ENCODE measurements at places on chromosomes 1 and 21.
A peak's percentile ranks its signal among the peaks of the same experiment; 100 is the strongest.

DNA sequence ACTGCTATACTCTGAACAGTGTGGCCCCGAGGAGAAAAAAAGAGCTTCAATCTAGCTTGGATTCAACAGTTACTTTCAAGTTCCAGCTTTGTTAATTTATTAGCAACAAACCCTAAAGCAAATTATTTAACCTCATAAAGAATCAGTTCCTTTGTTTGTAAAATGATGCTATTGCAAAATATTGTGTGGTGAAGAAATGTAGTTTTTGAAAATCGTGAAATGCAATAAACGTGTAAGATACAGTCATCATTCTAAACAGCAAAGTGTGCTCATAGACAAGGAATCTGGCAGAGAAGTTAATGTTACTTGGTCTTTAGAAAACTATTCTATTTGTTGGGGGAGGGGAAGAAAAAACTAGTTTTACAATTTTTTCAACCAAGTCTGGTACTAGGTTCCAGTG lies 297.6 kb upstream of the ADGRL4 start:
- DNase-seq: no peak

GRCh38 chr1:54606096-54606989 lies 17.0 kb downstream of the FAM151A start:
- DNase-seq: no peak

GRCh38 chr1:33137800-33138199 lies 44.0 kb downstream of the TRIM62 start:
- DNase-seq: peak; percentile 55

- no peak for DNase-seq
Observed at GRCh38 chr1:112904831-112905261, 51.1 kb downstream of the SLC16A1 start.

DNA sequence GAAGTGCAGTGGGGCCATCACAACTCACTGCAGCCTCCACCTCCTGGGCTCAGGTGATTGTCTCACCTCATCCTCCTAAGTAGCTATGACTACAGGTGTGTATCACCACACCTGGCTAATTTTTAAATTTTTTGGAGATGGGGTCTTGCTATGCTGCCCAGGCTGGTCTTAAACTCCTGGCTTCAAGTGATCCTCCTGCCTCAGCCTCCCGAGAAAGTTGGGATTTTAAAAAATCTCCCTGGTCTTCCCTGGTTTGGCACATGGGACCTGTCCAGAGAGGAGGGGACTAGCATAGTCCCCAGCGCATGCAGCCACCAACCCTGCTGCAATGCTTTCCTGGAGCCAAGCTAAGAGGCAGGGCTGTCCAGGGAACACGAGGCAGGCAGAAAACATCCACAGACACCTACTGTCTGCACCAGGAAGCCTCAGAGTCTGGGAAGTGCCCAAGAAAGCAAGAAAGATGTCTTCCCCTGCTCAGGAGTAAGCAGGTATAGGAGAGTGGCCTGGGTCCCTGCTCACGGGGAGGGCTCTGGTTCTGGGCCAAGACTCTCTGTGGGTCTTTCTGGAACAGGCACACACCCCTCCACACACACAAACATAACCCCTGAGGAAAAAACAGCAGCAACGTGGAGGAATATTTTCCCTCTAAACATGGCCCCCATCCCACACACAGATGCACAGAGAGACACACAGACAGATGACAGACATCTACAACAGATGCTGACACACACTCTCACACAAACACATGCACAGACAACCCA lies 30.8 kb downstream of the ECE1 start:
- DNase-seq: no peak

DNA sequence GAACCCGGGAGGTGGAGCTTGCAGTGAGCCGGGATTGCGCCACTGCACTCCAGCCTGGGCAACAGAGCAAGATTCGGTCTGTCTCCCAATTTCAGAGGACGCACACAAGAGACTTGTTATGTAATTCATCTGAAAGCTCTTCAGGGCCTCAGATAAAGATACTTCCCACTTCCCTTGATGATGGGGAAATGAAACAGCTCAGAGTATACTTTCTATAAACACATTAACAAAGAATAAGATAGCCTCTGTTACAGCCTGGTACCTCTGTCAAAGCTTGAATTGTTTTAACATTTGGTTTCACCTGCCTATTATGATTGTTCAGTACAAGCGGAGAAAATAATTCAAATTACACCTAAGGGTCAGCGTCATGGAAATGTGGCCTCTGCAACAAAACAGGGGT lies 622.9 kb upstream of the ADGRL4 start:
- DNase-seq: no peak
